ENCODE measurements at places on chromosomes 12 and 14.

DNA sequence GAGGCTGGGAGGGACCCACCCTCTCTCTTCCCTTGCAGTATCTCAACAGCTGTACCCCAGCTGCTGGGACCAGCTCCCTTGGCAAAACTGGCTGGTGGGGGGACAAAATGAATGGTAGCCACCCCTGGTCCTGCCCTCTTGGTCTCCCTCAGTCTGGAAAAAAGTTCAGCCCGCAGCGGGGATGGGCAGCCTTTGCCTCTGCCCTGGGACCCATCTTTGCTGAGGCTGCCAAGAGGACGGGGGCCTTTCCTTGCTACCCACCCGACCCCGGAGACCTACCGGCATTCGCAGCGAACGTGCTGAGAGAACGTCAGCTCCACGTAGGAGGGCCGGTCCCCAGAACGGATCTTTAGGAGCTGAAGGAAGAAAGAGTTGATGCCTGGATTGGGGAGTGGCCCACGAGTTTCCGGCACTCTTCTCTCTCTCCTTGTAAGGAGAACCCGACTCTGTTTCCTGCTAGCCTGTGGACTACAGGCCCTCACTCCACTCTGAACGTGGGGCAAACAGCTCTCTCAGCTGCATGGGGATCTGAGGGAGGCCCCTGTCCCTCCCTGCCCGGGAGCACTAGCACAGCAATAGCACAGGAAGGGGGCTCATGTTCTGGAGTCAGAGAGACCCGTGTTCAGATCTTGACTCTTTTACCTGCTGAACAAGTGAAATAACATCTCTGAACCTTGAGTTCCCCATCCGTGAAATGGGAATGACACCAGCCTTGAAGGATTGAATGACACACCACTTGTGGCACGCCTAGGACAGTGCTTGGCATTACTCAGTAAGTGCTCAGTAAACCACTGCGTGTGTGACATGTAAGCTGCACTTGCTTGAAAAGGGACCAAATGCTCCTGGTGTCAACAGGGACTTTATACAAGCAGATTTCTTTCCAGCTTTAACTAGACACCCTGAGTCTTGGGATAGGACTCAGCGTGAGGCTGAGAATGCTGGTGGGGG is 6.9 kb downstream of the PGF start:
- no peak for DNase-seq

GRCh38 chr12:48422060-48422459 is 50.3 kb upstream of the ANP32D start:
- DNase-seq, result no peak

DNA sequence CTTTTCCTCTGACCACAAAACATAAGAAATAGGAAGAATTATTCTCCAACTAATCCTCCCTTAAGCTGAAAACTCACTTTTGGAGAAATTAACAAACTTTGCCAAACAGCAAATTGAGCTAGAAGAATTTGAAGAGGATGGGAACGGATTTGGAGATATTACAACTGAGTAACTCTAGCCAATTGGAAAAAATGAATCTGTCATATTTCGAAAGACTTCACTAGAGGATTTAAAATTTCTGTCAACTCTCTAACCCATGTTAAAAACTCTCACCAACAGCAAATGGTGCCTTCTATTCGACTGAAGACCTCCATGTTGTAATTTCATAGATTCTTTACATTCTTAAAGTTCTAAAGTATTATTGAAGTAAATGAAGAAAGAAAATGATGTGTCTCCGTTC is 414.2 kb downstream of the RMST start:
- no peak for DNase-seq

- no peak for DNase-seq
These were observed 17.4 kb downstream of the CLEC4C start for GRCh38 chr12:7729746-7730145.

DNA sequence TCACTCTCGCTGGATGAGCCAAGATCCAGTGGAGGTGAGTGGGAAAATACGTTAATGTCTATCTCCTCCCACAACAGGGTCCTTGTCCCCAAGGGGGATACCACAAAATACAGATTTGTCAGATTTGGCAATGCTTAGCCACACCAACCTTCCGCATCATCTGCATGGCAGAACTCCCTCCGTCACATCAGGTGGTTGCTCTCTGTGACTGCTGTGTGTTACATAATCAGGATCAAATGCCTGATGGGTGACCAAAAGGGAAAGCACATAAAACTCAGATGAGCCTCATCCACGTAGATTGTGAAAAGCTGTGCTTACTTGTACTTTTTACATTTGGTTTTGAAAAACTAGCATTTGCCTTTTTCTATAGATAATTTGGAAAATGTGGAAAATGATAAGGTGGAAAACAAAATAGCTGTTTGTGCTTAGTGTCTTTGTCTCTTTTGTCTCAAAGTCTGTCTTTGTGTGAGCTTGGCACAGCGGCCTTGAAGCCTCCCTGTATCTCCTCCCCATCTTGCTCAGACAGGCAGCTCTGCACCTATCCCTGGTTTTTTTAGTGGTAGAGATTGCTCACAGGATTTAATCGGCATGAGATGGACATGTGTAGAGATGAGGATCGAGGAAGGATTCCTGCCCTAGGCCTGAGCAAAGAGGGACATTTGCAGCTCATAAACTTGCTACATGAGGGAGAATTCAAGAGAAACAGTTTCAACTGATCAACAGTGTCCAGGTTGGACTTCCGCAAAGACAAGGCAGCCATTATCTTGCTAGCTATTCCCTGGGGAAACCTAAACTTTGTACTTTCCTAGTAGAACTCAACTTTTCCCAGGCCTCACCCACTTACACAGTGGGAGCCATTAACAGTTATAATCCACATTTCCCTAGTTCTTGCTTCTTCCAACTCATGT is 3.6 kb upstream of the FGF6 start:
- no peak for DNase-seq

DNA sequence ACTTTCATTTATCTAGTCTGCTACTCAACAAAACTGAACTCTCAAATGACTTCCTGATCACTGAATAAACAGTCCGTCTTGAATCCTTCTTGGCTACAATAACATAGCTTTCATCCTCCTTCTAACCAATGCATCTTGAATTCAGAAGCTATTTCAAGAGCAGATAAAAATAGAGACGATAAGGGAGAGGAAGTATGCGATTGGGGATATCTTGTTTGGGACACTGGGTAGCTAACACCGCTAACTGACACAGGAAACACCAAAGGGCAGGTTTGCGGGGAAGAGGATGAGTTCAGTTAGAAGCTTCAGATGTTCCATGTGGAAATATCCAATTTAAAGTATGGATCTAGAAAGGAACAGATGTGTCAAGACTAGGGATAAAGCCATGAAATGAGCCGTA is 102.5 kb downstream of the SLC41A2 start:
- no peak for DNase-seq

GRCh38 chr12:82407481-82407880 is 49.2 kb downstream of the METTL25 start:
- no peak for DNase-seq

DNA sequence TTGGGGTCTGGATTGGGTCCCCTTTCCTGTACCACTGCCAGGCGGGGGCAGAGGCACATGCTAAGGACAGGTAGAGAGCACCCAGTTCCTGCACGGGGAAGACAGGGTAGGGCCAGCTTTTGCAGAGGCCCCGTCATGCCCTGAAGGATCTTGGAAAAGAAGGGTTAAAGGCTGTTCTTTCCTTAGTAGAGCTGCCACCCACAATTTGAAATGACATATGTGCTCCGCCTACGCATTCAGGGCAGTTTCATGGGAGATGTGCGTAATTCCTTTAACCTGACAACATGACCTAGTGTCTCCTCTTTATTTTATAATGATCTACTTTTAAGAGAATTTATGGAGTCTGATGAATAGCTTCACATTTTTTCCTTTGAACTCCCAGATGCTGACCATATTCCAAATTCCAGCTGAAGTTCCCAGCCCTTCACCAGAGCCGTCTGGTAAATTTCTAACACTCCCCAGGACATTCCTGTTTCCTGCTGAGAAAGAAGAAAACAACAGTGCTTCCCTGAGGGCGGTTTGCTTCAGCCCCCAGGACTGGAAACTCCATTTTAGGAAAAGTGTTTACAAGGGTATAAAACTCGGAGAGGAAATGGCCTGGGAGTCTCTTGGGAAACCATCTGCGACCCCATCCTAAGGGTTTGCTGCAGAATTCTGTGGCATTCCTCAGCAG is 58.9 kb upstream of the PLEKHG3 start:
- no peak for DNase-seq

- no peak for DNase-seq
These were observed 10.8 kb downstream of the GAS2L3 start for GRCh38 chr12:100584256-100584655.

GRCh38 chr12:57852200-57852599 is 5.7 kb upstream of the CTDSP2 start:
- DNase-seq, result no peak

DNA sequence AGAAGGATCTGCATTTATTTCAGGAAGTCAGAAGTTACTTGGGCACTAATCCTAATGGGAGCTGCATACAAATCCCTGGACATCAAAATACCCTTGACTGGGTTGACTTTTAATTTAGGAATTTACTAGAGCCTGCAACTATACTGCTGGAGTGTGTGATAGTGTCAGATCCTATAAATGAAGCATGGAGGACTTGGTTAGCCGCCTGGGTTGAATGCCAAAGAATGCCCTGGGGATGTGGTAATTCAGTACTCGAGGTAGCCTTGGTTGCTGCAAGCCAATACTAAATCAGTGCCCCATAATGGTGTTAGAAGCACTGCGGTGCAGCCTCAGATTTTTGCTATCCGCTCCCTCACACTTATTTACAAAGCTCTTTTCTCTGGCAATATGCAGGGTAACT is 184.9 kb downstream of the CAPZA3 start:
- DNase-seq, result no peak

- DNase-seq, result no peak
These were observed 388.8 kb upstream of the USP15 start for GRCh38 chr12:61871485-61871810.

GRCh38 chr12:68198507-68199086 is 27.0 kb downstream of the IL26 start:
- DNase-seq, result no peak

GRCh38 chr12:2051700-2052621 is 826 bp upstream of the CACNA1C start:
- no peak for DNase-seq

GRCh38 chr14:55749201-55749812 is 169.3 kb downstream of the KTN1 start:
- no peak for DNase-seq

- no peak for DNase-seq
These were observed 34.3 kb upstream of the DCN start for GRCh38 chr12:91216871-91217270.

- peak; percentile 28 for DNase-seq
These were observed 3.3 kb upstream of the SLC4A8 start for GRCh38 chr12:51421266-51421884.

- DNase-seq, result no peak
These were observed 34.0 kb downstream of the EMP1 start for GRCh38 chr12:13230500-13230899.
